ENCODE measurements at places on chromosomes 2 and 18. TPM values are rescaled to one million over a fixed set of nuclear protein-coding genes. Genes with fewer than 3 reads are reported as not detected.

DNA sequence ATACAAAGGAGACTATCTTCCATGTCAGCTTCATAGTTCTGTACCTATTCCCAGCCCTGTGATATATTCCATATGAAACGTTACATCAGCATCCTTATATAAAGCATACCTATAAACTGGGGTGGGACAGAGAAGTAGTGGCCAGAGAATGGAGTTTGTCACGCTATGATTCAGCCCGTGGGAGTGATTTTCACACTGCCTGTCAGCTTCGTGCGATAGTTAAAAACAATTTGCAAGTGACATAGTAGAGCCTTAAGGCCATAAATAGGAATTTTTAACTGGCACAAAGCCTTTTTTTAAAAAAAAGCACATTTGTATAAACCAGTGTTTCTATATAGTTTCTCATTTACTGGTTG is 30.2 kb downstream of the PKP4 start:
- DNase-seq: no peak

GRCh38 chr2:98298683-98299164 is 47.5 kb upstream of the CNGA3 start:
- no peak for DNase-seq

GRCh38 chr18:26442126-26442525 is 106.2 kb downstream of the KCTD1 start:
- no peak for DNase-seq

DNA sequence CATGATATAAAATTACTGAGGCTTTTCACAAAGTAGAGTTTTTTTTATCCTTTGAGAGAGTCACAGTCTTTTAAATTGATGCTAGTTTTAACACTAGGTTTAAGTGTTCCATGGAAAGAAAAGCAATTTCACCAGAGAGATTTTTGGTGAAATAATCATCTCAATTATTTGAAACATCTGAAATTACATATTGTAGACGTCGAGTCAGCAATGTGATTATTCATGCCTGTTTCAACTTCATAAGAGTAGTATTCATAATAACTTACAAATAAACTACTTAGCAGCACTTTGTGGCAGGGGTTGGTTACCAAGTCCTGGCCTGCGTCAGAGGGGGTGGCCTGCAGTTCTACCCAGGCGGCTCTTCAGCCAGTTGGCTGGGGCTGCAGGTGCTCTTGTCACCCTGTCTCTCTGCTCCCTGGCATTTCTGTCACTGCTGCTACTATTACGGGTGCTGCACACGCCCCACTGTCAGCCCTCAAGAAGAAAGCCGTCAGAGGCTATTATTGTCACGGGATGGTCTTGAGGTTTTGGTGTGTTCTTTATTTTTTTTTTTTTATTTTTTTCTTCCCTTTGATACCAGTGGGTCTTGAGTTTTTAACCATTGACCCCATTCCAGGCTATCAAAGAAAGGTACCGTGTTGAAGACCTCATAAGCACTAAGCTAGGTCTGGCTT is 50.4 kb downstream of the MALT1 start:
- no peak for DNase-seq

- no peak for DNase-seq
Observed at GRCh38 chr18:2848247-2849246, 1.7 kb downstream of the EMILIN2 start.

DNA sequence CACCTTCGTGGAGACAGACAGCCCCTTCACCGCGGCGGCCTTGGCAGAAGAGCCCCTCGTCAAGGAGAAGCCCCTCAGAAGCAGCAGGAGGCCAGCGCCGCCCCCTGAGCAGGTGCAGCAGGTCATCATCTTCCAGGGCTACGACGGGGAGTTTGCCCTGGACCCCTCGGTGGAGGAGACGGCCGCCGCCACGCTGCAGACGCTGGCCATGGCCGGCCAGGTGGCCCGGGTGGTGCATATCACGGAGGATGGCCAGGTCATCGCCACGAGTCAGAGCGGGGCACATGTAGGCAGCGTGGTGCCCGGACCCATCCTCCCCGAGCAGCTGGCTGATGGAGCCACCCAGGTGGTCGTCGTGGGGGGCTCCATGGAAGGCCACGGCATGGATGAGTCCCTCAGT is 145.7 kb downstream of the PTGR3 start:
- DNase-seq: no peak

DNA sequence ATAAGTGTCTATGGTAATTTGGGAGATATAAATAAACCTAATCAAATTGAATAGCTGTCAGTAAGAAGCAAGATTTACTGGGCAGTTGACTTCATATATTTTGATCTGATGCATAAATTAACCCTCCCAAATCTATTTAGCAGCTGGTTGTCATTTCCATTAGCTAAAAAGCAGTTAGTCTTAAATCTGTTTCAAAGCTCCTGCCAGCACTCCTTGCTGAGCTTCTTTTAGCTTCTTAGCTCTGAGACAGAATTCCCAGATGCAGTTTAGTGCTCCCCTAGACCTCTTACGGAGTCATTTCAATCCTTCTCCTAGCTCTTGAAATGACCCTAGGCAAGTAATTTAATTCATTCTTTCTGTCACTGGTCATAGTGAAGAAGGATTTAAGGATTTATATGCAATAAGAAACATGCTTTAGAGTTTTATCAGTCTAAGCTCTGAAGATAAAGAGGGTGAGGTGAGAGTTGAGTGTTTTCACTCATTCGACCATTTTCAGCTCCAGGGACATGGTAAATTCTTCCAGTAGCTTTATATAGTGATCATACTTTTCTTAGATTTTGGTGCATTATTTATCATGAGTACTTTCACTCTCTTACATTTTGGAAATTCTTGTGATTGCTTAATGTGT is 98.9 kb downstream of the PHLPP1 start:
- no peak for DNase-seq

DNA sequence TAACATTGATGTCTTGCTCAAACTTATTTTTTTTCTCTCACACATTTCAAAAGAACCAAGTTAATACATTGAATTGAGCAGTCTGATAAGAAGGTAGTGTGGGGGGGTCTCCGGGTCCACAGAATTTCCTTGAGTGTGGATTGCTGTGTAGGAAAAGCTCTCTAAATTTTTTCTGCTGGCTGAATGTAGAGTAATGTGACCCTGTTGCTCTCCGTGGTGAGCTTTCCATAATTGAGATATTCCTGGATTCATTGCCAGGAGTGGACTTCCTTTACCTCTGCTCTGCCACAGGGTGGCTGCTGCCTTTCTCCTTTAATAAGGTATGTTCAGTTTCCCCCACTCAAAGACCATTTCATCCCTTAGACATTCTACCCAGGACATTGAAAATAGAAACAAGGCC is 50.9 kb downstream of the PKP4 start:
- no peak for DNase-seq

FBXO41 gene
- 6.5 TPM for total RNA-seq

NFE2L2 gene
- 104 TPM for total RNA-seq

TXNDC9 gene
- total RNA-seq: 47.0 TPM

WNT10A gene
- 9.2 TPM for total RNA-seq

Measured in Panc1 (cell line).